ENCODE measurements at places on chromosomes 2 and 18. TPM values are rescaled to one million over a fixed set of nuclear protein-coding genes. Genes with fewer than 3 reads are reported as not detected.

DNA sequence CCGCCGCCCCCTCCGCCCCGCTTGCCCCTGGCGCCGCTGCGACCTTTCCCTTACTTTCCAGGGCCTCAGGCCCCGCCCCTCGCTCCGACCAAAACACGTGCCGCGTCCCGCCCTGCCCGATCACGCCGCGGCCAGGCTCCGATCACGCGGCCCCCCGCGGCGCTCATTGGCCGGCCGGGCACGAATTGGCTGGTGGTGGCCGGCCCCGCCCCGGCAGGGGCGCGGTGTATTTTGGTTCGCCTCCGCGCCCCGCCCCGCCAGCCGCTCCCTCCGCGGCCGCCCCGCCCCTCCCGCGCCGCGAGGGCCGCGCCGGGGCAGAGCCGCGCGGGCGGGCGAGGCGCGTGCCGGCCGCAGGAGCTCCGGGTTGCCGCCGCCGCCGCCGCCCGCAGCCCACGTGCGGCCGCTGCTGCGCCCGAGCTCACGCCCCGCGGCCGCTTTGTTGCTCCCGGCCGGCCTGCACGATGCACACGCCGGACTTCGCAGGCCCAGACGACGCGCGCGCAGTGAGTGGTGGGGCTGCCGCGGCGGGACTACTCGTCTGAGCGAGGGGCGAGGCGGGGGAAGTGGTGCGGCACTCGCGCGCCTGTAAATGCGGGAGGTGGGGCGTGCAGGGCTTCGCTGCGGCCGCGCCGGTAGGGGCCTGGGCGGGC, at the start of gene KLF11:
TSS of gene KLF11 (plus strand) at position 295 of the 650 bp plus-strand sequence. CDS start at position 462, 167 bp downstream.
- peak within 1 kb of the TSS; percentile 62 for H3K4me3 ChIP-seq
- H3K4me1 ChIP-seq: peaks cover 2% of the 10 kb centered on the region
- peak; percentile 81 for DNase-seq
- peak within 1 kb of the TSS; percentile 61 for H3K27ac ChIP-seq
- no peaks in the 10 kb centered on the region for H3K27me3 ChIP-seq

- H3K4me1 ChIP-seq: no peaks in the 10 kb centered on the region
- no peaks in the 10 kb centered on the region for H3K27me3 ChIP-seq
- H3K36me3 ChIP-seq: no peaks in the 10 kb centered on the region
- H3K4me3 ChIP-seq: no peak overlapping the region
These were observed 307.1 kb downstream of the GRB14 start for GRCh38 chr2:164314148-164314547.

DNA sequence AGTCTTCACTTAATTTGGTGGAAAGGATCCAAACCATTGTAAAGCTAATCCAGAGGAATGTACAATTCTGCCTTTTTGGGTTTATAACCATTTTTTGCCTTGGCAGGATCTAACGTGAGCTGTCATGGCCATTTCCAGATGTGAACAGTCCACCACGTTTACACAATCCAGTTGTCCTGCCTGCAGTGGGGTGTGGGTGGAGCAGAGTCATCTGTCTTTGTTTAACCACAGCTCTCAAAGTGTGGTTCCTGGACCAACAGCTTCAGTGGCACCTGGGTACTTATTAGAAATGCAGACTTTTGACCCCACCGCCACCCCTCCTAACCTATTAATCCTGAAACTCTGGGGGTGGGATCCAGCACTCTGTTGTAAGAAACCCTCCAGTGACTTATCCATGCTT, 35.9 kb downstream of the FHOD3 start:
- no peak overlapping the region for H3K27ac ChIP-seq
- H3K4me1 ChIP-seq: peaks cover 16% of the 10 kb centered on the region
- no peaks in the 10 kb centered on the region for H3K27me3 ChIP-seq
- no peaks in the 10 kb centered on the region for H3K36me3 ChIP-seq
- H3K4me3 ChIP-seq: no peak overlapping the region

DNA sequence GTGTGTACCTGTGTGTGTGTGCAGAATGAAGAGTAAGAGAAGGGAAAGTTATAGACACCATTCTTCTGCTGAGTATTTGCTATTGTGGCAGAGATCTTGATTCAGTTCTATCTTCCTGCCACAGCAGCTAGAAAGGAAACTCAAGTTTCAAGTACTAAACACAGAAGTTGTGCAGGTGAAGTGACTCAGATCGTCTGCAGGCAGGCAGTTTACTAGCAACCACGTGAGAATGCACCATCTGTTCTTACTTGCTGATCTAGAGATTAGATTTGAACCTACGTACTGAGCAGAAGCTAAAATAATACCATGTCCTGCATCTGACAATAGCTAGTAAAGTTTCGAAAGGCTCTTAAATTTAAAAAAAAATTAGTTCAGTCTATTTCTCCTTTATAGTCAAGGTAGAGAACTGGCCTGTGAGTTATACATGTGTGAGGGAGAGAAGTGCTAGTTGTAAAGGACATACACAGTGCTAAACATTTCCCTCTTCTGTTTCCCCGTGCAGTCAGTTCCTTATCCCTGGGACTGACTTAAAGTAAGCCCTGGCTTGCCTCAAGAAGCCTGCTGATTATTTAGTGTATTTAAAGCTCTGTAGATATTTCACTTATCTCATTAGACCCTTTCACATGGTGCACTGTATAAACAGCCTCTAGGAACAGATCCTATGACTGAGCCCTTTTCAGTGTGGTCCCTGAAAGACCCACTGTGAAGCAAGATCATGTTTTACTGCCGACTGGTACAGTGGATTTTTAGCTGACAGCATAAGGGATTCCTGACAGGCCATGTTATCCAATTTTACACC, 45.0 kb downstream of the SLC38A11 start:
- no peak overlapping the region for H3K27ac ChIP-seq
- DNase-seq: peak; percentile 77
- H3K36me3 ChIP-seq: no peaks in the 10 kb centered on the region
- no peak overlapping the region for H3K4me3 ChIP-seq
- H3K27me3 ChIP-seq: no peaks in the 10 kb centered on the region

GRCh38 chr2:238729261-238729935, 118.5 kb upstream of the TWIST2 start:
- H3K27me3 ChIP-seq: peaks cover 2% of the 10 kb centered on the region
- H3K4me1 ChIP-seq: peaks cover 19% of the 10 kb centered on the region
- no peak overlapping the region for H3K4me3 ChIP-seq
- no peaks in the 10 kb centered on the region for H3K36me3 ChIP-seq

GRCh38 chr2:152492911-152493310, 157.9 kb downstream of the FMNL2 start:
- DNase-seq: no peak
- no peak overlapping the region for H3K4me3 ChIP-seq
- no peak overlapping the region for H3K27ac ChIP-seq
- peaks cover 12% of the 10 kb centered on the region for H3K4me1 ChIP-seq

GRCh38 chr2:153213022-153213421, 265.5 kb downstream of the RPRM start:
- H3K4me3 ChIP-seq: no peak overlapping the region
- no peaks in the 10 kb centered on the region for H3K27me3 ChIP-seq
- H3K4me1 ChIP-seq: no peaks in the 10 kb centered on the region
- no peaks in the 10 kb centered on the region for H3K36me3 ChIP-seq
- DNase-seq: no peak

DNA sequence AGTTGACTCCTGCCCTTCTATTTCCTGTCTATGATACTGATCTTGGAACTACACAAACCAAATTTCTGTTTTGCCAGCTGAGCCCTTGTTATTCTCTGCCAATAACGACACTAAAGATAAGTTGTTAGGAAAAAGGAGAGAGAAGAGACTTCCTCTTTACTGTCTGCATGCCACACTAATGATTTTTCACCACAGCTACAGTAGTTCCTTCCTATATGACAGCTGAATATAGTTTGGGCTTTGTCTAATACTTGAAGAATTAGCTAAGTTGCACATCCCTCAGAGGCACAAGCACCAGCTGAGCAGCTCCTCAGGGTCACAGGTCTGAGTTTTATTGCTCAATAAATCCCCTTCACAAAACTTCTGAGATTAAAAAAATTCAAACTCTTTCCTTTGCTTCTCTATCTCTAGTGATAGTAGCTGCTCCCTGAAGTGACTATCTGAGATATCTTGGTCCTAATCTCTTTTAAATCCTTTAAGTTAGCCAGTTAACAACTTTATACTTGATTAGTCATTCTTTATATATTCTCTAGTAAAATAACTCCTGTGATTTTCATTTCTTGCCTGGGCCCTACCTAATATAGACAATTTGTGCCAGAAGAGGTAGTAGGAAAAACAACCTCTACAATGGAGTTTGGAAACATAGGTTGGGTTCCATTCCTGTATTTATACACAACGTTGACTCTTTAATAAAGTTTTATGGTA, 253.0 kb upstream of the CNTNAP5 start:
- no peak for DNase-seq
- no peaks in the 10 kb centered on the region for H3K27me3 ChIP-seq
- no peak overlapping the region for H3K4me3 ChIP-seq
- no peak overlapping the region for H3K27ac ChIP-seq
- H3K36me3 ChIP-seq: no peaks in the 10 kb centered on the region

DNA sequence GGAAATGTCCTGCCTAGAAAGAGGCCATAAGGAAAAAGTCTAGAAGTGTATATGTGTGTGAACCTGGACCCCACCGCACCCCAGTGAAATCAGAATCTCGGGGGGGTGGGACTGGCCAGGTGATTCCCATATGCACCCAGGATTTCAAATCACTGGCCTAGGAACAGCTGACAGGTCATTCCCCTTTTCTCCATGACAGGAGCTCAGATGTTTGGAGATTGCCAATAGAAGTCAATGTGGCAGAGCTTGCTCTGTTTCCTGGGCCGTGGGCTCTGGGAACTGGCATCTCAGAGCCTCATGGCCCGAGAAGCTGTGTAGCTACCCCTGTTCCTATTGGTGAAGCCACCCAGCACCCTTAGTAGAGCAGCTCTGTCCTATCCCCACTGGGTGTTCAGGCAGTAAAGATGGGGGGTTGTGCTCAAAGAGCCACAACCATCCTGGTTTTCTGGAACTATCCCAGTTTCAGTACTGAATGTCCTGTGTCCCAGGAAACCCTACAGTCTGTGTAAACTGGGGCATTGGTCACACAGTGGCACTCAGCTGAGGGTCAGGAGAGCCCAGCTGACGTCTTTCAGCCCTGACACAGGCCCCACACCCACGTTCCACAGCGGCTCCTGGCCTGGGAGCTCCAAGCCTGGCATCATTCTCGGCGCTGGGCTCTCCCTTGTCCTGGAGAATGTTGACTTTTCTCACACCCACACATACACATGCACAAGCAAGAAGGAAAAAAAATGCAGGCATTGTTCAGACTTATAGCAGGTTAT, 18.9 kb downstream of the GNLY start:
- peaks cover 4% of the 10 kb centered on the region for H3K4me1 ChIP-seq
- peak; percentile 81 for DNase-seq
- H3K36me3 ChIP-seq: no peaks in the 10 kb centered on the region
- H3K4me3 ChIP-seq: no peak overlapping the region

GRCh38 chr2:185291035-185291647, 447.5 kb upstream of the FSIP2 start:
- no peaks in the 10 kb centered on the region for H3K4me1 ChIP-seq
- no peaks in the 10 kb centered on the region for H3K27me3 ChIP-seq
- H3K36me3 ChIP-seq: no peaks in the 10 kb centered on the region
- no peak overlapping the region for H3K27ac ChIP-seq

DNA sequence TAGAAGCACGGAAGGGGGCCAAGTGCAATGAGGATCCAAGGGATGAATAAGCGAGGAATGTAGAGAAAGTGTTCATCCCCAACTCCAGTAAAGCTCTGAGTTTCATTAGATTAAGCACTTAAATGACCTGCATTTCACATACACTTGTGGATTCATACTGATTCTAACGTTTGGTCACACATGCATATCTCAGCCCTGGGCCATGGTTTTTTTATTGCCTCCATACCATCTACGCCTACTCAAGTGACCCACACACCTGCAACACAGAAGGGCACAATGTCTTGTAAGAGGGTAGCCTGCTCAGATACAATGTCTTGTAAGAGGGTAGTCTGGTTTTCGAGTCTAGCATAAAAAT, 566 bp upstream of the MRPS5 start:
- H3K36me3 ChIP-seq: no peaks in the 10 kb centered on the region
- DNase-seq: no peak
- H3K4me3 ChIP-seq: peak overlapping the region; percentile 91
- no peaks in the 10 kb centered on the region for H3K4me1 ChIP-seq

- no peak overlapping the region for H3K27ac ChIP-seq
- DNase-seq: no peak
- H3K27me3 ChIP-seq: no peaks in the 10 kb centered on the region
- H3K4me3 ChIP-seq: no peak overlapping the region
These were observed 13.6 kb upstream of the CREB1 start for GRCh38 chr2:207516206-207516605.

DNA sequence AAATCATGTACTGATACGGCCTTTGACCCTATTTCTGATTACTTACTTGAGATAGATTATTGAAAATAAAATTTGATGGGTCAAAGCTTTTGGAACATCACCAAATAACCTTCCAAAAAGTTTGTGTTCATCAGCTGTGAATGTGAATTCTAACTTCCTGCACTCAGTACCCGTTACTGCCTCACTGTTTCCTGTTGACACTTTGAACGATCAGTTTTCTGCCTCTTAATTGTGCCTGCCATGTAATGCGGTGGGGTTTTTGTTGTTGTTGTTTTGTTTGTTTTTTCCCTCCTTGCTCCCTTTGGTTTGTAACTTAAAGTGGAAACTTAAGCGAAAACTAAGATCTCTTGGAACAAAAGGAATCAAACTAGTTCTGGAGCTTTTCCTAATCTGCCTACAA, 18.9 kb downstream of the ATG16L1 start:
- peaks cover 53% of the 10 kb centered on the region for H3K36me3 ChIP-seq
- H3K4me3 ChIP-seq: no peak overlapping the region
- H3K4me1 ChIP-seq: no peaks in the 10 kb centered on the region
- no peak overlapping the region for H3K27ac ChIP-seq
- H3K27me3 ChIP-seq: no peaks in the 10 kb centered on the region
- no peak for DNase-seq

- no peaks in the 10 kb centered on the region for H3K27me3 ChIP-seq
- no peaks in the 10 kb centered on the region for H3K36me3 ChIP-seq
- H3K27ac ChIP-seq: no peak overlapping the region
- H3K4me1 ChIP-seq: peaks cover 2% of the 10 kb centered on the region
- no peak for DNase-seq
These were observed 2.2 kb downstream of the CCDC102B start for GRCh38 chr18:68800075-68800474.

Gene CNDP1
- not detected for total RNA-seq

Gene BMP10
- total RNA-seq: not detected

Gene CPS1
- 20.1 TPM for total RNA-seq

Gene TOGARAM2
- 0.28 TPM for total RNA-seq

Gene PTRHD1
- total RNA-seq: 17.2 TPM

Gene B3GNT7
- total RNA-seq: under 0.01 TPM

Gene GPR39
- 9.0 TPM for total RNA-seq

Gene UPP2
- total RNA-seq: not detected

Gene SERPINB7
- total RNA-seq: 100 TPM

Gene LYG2
- total RNA-seq: not detected

Gene MROH2A
- not detected for total RNA-seq

Gene EMILIN1
- total RNA-seq: 26.5 TPM

Gene CFAP221
- total RNA-seq: not detected

Gene CD302
- total RNA-seq: 6.1 TPM

Gene SCYGR4
- total RNA-seq: not detected

Gene REG1B
- total RNA-seq: not detected

Gene RFTN2
- total RNA-seq: 2.3 TPM

Gene PAIP2B
- total RNA-seq: 0.18 TPM

Gene GPR75
- 1.7 TPM for total RNA-seq

Data from IMR-90 (cell line).